ENCODE measurements at places on chromosomes 5 and 9. TPM values are rescaled to one million over a fixed set of nuclear protein-coding genes. Genes with fewer than 3 reads are reported as not detected.

The EQTN gene
- total RNA-seq = not detected

The GPR151 gene
- not detected for total RNA-seq

The CARTPT gene
- total RNA-seq = not detected

The CMYA5 gene
- 2.0 TPM for total RNA-seq

The SAXO1 gene
- 0.15 TPM for total RNA-seq

The DENND4C gene
- 105 TPM for total RNA-seq

The GMCL2 gene
- total RNA-seq = not detected

The LHX6 gene
- 8.1 TPM for total RNA-seq

The SPEF2 gene
- 17.6 TPM for total RNA-seq

The ENTREP1 gene
- total RNA-seq = 30.1 TPM

The ARL14EPL gene
- total RNA-seq = not detected

The SMIM33 gene
- not detected for total RNA-seq

The CHSY3 gene
- total RNA-seq = 4.7 TPM

The ABCA2 gene
- total RNA-seq = 45.0 TPM

The PCDHGA9 gene
- total RNA-seq = 4.8 TPM

The SPAAR gene
- total RNA-seq = 11.9 TPM

The ABO gene
- 25.0 TPM for total RNA-seq

The GABRA1 gene
- total RNA-seq = not detected

The HMHB1 gene
- total RNA-seq = not detected

DNA sequence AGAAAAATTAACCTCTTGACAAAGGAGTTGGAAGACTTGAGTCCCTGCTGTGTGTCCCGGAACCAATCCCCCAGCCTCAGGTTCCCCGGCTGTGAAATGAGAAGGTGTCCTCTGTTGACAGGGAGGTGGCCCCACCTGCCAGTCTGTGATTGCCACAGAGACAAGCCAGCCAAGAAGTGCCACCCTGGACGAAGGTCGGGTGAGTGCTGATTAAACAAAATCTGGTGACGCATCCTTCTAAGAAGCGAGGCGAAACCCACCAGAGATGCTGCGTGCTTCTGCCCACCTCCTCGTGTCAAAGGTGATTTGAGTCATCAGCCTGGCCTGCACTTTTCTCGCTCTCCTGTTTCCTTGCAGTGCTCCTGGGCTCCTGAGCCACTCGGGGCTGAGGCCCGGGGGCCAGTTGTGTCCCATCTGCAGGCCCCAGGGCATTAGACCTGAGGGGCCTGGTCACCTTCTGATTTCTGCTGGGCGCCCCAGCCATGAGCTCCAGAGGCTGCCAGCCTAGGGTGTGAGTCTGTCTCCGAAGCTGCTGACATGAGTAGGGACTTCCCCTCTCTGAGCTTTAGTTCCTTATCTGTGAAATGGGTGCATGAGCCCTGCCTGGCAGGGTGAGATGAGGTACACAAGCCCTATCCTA, 28.7 kb downstream of the NEK6 start:
- DNase-seq = peak; percentile 73

GRCh38 chr5:154677921-154678320, 77.3 kb upstream of the LARP1 start:
- DNase-seq = no peak

DNA sequence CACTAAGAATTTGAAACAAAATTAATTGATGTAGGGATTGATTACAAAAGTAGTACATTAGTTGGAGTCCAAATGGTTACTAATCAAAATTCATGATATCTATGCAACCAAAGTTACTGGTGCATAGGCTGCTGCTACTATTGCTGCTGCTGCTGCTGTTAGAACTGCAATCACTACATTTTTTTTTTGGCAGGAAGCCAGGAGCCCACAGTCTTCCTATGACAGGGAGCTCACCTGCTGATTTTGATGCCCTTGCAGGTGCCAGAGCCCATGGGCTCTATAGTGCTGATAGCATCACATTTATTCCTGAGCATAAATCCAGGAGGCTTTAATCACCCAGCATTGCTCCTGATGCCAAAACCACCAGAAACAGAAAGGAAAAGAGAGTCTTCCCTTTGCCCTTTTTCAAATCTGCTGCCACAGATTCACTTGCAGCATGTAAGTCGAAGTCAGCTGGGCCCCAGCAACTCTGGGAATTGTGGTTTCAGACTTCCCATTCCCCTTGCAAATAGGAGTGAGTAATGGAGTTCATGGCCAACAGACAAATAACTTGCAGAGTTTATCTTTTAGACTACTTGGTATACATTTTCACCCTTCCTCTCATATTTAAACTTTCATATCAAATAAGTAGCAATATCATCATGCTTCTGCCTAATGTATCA, 17.6 kb downstream of the SLCO6A1 start:
- DNase-seq = no peak

DNA sequence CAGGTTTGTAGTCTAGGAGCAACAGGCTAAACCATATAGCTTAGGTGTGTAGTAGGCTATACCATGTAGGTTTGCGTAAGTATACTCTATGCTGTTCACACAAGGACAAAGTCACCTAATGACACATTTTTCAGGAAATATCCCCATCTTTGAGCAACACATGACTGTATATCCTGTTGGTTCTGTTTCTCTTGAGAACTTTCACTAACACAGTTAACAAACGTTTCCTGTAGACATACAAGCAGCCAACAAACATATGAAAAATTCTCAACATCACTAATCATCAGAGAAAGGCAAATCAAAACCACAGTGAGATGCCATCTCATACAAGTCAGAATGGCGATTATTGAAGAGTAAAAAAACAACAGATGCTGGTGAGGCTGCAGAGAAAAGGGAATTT, 68.2 kb downstream of the NR2F1-AS1 start:
- no peak for DNase-seq

- peak; percentile 89 for DNase-seq
Measured at GRCh38 chr9:35489313-35490154, at the start of gene RUSC2. Gene RUSC2, plus strand, starts transcription at chr9:35490111. Its CDS starts 56,411 bp downstream, at chr9:35546522.

DNA sequence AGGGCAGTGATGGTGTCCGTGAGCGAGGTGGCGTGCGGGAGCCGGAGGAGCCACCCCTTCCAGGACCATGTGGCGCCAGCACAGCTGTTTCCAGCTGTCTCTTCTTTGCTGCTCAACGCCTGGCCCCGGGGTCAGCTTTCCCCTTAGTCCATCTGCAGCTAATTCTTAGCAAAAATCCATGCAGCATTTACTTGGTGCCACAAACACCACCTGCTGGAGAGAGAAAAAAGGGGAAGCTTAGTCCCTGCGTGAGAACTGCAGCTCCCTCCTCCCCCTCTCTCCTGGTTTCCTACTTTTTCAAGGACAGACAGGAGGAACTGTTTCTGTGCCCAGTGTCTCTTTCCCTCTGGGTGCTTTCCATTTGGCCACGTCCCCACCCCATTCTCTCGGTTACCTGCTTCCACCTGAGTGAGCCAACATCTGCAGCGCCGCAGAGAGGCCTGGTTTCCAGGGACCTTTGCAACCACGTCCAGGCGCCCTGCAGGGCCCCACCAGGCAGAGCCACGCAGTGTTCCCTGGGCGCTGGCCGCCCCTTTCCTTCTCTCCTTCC, 3.4 kb downstream of the SLC6A19 start:
- peak; percentile 49 for DNase-seq

GRCh38 chr5:96146675-96147074, 185.0 kb upstream of the ELL2 start:
- DNase-seq = no peak

GRCh38 chr5:62143268-62144229, 162.5 kb upstream of the KIF2A start:
- no peak for DNase-seq

DNA sequence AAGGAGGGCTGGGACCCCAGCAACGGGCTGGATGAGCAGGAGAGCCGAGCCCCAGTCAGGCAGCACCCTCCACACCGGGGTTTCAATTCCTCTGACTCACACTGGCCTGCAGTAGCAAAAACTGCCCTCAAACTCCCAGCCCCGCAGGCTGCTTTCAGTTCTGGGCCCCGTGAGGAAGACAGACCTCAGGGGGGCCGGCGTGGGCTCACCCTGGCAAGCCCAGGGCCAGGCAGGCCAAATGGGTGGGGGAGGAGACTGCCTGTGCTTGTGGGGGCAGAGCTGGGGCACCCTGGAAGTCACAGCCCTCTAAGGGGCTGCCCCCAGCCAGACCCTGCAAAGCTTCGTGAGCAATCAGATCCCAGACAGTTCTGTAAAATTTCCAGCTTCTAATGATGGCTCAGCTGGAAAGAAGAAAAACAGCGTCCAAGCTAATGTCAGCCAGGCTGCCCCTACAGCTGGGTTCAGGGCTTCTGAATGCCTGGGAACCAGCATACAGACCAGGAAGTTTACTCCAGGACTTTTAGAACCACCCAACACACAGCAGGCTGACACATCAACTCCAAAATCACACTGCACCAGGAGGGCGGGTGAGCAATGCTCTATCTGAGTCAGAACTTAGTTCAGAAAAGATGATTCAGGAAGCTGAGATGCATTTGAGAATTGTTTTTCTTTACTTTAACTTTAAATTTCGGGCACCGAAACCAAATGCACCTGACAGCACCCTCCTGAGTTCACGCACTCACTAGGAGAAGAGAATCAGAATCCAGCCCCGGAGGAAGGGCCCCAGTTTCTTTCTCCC, 34.7 kb downstream of the LPCAT1 start:
- no peak for DNase-seq

DNA sequence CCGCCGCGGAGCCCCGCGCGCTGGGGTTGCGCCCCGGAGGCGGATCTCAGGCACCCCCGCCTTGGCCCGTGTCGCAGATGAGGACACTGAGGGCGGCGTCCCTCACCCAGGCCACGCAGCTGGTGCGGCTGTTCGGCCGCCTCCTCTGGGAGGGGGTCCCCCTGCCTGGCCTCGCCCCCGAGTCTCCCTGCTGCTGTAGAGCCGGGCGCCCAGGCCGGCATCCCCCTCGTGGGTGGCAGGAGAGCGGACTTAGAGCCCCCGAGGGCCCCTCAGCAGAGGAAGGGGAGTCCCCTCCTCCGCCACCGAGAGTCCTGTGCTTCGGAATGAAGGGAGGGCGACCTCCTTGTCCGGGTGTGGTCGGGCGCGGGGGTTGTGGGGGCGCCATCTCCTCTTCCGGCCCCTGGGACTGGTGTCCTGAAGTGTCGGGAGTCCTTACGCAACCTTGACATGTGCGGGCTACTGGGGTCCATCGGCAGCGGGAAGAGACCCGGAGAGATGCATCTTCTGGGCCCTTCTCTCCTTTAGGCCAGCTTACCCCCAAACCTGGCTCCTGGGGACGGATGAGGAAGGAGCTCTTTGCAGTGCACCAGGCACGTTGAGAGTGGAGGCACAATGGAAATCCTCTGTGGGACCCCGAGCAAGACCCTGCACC, 11.7 kb upstream of the EXOSC2 start:
- DNase-seq = no peak

GRCh38 chr5:58804291-58804690, 221.4 kb downstream of the RAB3C start:
- DNase-seq = no peak

- DNase-seq = no peak
Measured at GRCh38 chr5:154568589-154568988, 90.6 kb upstream of the HAND1 start.

DNA sequence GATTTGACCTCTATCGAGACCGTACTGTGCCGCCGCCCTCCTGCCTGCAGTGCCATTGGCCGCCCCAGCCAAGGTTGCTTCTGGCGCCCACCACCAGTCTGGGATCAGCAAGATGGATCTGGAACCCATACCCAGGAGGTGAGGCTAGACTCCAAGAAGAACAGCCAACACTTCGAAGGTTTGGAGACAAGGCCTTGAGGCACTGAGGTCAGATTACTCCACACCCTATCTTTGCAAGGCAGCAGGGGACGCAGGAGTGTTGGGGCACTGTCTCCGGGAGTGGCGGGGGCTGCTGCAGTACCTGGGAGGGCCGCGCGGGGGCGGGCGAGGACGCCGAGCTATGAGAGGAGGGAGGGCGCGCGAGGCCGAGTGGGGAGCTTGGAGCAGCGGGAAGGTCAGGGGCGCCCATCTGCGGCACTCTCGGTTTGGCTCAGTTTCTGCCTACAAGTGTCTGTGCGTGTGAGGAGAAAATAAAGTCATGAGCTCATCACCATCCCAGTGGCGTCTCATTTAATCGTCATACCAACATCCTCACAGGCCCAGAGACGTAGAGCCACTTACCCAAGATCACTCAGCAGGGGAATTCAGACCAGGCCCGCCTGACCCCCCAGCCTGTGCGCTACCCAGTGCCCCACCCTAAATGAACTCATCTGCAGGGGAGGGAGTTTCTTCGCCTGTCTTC, 20.5 kb upstream of the PSD2 start:
- DNase-seq = peak; percentile 86

- DNase-seq = no peak
Measured at GRCh38 chr5:3888310-3888709, 292.7 kb downstream of the IRX1 start.

DNA sequence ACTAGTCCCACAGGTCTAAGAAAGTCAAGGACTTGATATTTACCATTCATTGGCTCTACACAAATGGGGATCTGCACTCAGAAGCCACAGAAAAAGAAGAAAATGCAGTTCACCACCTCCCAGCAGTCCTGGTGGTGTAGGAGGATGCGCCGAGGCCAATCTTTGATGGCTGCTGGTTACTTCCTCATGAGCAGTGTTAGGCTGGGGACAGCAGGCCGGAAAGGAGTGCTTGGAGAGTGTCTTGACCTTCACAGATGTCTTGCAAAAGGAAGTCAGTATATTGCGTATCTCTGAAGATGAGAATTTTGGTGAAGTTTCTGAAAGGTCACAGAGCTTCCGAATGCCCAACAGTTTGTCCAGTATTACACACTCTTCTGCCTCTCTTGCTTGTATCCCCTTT, 597.0 kb downstream of the EBF1 start:
- peak; percentile 49 for DNase-seq

DNA sequence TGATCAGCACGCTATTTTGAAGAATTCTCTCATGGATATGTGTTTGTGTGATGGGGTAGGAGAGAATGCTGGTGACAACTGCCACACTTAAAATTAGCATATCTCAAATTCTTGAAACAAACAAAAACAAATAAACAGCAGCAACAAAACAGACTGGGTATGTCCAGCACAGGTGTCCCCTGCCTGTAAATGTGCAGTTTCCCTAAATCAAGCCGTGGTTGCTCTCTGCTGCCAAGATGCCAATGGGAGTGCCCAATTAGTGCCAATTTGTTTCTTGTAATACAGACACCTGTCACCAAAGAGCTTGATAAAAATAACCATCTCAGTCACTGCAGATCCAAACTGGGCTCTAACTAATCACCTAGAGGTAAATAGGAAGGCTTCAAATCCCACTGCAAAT, 144.2 kb upstream of the SMARCA2 start:
- no peak for DNase-seq

- no peak for DNase-seq
Measured at GRCh38 chr5:129245489-129245888, 150.9 kb downstream of the ISOC1 start.

- DNase-seq = no peak
Measured at GRCh38 chr5:32021771-32022170, 152.3 kb downstream of the GOLPH3 start.

GRCh38 chr9:22682536-22682935, 235.9 kb downstream of the DMRTA1 start:
- DNase-seq = no peak

- no peak for DNase-seq
Measured at GRCh38 chr9:30970812-30971211, 1413.6 kb upstream of the ACO1 start.

DNA sequence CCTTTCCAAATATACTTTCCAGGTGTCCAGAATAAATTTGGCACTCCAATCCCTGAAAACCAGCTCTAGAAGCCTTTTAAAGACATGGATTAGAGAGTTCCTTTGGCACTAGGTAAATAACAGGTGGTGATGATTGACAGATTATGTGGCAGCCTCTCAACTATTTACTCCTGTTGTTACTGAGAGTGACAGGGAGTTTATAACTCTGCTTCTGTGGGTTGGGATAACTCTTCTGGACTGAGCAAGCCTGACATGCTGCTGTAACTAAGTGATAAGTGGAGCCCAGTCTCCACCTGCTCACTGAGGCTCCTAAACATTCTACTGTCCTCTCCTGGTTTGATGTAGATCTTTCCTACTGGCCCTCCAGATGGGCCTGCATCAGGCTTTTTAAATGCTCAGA, 693.2 kb upstream of the FTMT start:
- no peak for DNase-seq
